CD4-positive, alpha-beta T cell (primary cell): ENCODE measurements at places on chromosomes 3 and 15.

DNA sequence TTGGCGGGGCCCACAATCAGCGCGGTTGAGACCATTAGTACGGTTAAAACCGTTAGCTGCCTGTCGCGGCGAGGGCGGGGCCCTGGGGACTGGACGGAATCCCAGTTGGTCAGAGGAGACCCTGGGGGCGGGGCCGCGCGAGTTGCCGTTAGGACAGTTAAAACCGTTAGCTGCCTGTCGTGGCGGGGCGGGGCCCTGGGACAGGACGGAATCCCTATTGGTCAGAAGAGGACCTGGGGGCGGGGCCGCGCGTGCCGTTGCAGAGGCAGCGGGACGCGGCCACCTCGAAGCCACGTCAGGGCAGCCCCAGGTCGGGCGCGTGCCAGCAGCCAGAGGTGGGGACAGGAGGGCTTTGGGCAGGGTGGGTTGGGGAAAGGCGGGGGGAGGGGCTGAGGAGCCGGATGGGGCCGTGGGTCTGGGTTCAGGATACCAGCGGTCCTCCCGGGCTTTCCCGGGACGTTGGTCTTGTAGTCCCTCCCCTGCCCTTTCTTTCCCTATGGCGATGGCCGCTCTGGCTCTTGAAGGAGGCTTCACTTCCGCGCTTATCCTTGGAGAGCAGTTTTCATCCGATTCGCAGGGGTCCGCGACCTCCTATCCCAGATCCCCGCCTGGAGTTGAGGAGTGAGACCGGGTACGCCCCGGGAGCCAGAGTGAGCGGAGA, 28.0 kb downstream of the KLHDC8B start:
- no peak for DNase-seq
- peaks cover 9% of the 10 kb centered on the region for H3K27me3 ChIP-seq
- H3K27ac ChIP-seq = no peak overlapping the region

GRCh38 chr3:44923632-44924456, 49.4 kb downstream of the TGM4 start:
- H3K4me1 ChIP-seq = no peaks in the 10 kb centered on the region
- peaks cover 49% of the 10 kb centered on the region for H3K36me3 ChIP-seq
- DNase-seq = no peak
- H3K4me3 ChIP-seq = no peak overlapping the region
- no peaks in the 10 kb centered on the region for H3K27me3 ChIP-seq

GRCh38 chr15:86852741-86853140, 773.1 kb downstream of the AGBL1 start:
- no peaks in the 10 kb centered on the region for H3K36me3 ChIP-seq
- H3K4me3 ChIP-seq = no peak overlapping the region
- H3K27me3 ChIP-seq = no peaks in the 10 kb centered on the region
- no peak for DNase-seq

DNA sequence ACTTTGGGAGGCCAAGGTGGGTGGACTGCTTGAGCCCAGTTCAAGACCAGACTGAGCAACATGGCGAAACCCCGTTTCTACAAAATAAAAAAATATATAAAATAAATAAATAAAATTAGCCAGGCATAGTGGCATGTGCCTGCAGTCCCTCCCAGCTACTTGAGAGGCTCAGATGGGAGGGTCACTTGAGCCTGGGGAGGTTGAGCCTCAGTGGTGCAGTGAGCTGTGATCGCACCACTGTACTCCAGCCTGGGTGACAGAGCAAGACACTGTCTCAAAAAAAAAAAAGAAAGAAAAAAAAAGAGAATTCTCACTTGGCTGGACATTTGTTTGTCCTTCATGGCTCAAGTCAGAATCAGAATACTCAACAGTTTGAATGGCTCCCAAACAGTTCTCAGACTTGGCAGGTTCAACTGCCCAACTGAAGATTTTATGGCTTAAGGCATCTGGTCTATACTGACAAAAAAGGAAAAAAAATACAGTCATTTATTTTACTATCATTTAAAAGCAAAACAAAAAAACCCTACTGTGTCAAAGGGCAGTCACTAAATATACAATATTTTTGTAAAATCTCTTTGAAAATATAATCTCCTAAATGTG, 106.6 kb downstream of the FBXL22 start:
- no peak overlapping the region for H3K4me3 ChIP-seq
- H3K4me1 ChIP-seq = peaks cover 8% of the 10 kb centered on the region
- H3K27me3 ChIP-seq = no peaks in the 10 kb centered on the region
- DNase-seq = no peak
- peaks cover 54% of the 10 kb centered on the region for H3K36me3 ChIP-seq
- no peak overlapping the region for H3K27ac ChIP-seq

- no peak overlapping the region for H3K4me3 ChIP-seq
- no peak for DNase-seq
Observed at GRCh38 chr15:91113030-91113429, 13.0 kb downstream of the SV2B start.

DNA sequence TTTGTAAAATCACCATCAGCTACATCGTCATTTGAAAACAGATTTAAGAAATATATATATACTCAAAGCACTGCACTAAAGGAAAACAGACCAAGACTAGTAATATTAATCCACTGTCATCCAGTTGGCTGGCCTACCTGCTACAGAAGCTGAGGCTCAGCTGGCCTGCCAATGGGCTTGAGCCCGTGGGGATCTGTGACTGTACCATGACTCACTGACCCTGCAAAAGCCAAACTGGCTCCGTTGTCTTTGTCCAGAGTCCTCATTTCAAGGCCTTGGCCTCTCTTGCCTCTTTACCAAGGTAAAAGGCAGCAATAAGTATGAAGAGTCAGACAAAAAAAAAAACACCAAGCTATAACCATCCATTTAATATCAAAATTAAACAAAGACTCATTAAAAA, 463.5 kb upstream of the RASGRP1 start:
- no peak for DNase-seq
- no peaks in the 10 kb centered on the region for H3K36me3 ChIP-seq
- H3K27me3 ChIP-seq = no peaks in the 10 kb centered on the region
- H3K4me1 ChIP-seq = no peaks in the 10 kb centered on the region
- no peak overlapping the region for H3K4me3 ChIP-seq
